ENCODE measurements at places on chromosomes 1 and 21.
A peak's percentile ranks its signal among the peaks of the same experiment; 100 is the strongest.

- no peak for DNase-seq
Observed at GRCh38 chr1:156936721-156937220, 16.3 kb downstream of the LRRC71 start.

DNA sequence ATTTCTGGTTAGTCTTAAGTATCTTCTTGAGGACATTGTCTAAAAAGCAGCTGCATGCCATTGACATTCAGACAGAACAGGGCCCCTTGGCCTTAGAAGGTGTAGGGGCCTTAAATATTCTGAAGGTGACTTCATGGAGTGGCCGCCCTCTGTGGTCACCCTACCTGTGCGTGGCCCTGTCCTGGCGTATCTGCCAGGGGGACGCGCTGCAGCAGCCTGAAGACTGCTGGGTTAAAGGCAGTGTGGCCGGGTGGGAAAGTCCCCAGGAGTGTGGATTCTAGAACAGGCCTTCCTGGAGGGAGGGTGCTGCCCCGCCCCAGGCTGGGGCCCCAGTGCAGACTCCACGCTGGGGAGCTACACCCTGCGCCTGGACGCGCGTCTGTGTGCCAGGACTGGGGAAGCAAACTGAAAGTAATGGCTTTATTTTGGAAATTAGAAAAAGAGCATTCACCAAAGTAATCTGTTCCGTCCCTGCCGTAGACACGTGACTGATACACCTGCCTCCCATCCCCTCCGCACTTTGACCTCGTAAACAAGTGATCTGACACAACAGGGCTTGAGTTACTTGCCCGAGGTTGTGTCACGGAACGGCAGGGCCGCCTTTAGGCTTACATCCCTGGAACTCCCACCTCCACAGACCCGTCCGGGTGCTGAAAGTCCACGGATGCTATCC lies 1.8 kb downstream of the AGPAT3 start:
- DNase-seq = no peak

GRCh38 chr1:183121609-183122008 lies 64.5 kb upstream of the LAMC2 start:
- no peak for DNase-seq

GRCh38 chr21:44872649-44873355 lies 688 bp downstream of the PTTG1IP start:
- peak; percentile 23 for DNase-seq

DNA sequence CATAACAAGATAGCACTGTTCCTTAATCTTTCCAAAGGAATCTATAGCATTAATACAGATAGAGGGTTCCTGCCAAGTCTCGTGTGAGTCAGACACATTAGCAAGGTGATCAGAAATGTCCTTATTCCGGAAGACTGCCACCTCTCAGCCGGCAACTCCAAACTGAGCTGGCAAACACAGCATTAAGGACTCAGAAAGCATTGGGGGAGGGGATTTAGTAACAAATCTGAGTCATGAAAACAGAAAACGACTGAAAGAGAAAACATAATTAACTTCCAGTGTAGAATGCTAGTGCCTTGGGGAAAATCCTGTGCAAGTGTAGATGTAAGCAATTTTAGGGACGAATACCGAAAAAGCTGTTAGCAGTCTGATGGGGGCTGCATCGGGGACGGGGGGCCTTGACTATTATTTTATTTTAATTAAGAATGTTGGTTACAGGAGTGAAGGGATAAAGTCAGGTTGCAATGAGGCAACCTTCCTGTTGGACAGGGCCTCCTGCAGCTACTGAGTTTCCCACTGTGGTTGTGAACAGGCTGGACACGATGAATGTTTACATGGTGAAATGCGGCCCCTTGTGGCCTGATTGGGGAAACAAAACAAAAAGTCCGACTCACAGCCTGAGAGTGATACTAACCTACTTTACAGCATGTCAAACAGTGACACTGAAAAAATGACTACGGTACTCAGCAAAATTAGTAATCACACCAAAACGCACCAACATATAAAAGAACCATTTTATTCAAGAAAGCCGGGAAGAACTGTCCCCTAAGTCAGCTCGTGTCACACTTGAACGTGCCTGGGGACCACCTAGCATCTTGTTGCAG lies 20.7 kb downstream of the MIS18A start:
- DNase-seq = peak; percentile 83

- peak; percentile 52 for DNase-seq
Observed at GRCh38 chr1:199855580-199855979, 171.9 kb upstream of the NR5A2 start.

DNA sequence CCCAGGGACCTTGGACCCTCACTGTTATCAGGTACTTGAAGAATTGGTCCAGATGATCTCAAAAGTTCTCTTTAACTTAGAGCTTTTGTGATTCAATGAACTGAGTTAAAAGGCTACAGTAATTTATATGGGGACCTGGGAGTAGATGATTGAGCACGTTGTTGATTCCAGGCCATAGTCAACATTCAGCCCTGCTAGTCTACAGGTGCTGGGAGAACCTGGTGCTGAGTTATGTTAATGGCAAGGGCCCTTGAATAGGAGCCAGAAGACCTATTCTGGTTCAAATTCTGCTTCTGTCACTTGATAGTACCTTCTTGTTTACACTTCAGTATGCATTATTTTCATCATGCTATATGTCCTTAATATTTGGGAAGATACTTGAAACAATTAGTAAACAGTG lies 11.2 kb downstream of the DYRK3 start:
- DNase-seq = no peak

DNA sequence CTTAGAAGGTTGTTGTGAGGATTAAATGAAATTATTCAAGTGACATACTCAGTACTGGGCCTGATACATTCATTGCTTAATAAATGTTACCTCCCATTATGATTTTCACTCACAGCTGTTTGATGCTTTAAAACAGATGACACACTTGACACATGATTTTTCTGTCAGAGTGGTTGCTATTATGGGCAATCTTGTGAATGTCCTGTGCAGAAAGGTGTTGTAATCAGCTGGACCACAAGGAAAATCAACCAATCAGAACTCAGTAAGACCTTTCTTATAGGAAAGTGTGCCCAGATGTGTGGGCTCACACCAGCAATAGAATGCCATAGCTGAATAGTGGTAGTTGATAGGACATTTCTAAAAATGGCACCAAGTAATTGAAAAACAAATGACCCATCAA lies 23.5 kb downstream of the GJA5 start:
- DNase-seq = no peak

DNA sequence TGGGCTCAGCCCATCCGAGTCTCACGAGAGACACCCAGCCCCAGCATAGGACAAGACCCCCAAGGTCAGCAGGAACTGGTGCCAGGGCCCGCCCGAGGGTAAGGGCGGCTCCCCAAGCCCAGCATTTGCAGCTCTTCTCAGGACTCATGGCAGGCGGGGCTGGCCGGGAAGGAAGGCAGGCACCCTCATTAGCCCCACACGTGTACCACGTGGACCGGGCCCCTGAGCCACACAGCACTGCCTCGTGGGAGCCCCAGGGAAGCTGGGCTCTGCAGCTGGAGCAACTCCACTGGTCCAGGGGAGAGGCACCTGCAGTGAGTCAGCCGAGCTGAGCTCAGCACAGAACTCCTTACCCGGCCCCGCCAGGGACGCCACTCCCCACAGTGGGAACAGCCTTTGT lies 97.7 kb upstream of the IFFO2 start:
- no peak for DNase-seq

GRCh38 chr1:204296431-204296988 lies 63.2 kb downstream of the PLEKHA6 start:
- peak; percentile 42 for DNase-seq

DNA sequence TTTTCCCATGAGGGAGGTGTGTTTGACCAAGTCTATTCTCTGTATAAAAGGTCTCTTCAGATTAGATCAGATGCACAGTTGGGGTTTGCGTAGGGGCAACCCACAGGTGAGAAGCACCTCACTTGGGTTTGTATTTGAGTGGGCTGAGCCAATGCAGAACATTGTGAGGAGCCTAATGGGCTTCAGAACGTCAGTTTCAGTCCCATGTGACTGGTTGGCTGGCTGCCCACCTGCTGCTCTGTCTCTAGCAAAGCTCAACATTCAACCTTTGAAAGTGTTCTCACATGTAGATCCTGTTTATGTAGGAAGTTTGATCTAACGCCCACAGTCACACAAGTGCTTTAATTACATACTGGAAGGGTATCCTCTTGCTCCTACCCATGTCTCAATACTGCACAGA lies 105.5 kb downstream of the FASLG start:
- no peak for DNase-seq

DNA sequence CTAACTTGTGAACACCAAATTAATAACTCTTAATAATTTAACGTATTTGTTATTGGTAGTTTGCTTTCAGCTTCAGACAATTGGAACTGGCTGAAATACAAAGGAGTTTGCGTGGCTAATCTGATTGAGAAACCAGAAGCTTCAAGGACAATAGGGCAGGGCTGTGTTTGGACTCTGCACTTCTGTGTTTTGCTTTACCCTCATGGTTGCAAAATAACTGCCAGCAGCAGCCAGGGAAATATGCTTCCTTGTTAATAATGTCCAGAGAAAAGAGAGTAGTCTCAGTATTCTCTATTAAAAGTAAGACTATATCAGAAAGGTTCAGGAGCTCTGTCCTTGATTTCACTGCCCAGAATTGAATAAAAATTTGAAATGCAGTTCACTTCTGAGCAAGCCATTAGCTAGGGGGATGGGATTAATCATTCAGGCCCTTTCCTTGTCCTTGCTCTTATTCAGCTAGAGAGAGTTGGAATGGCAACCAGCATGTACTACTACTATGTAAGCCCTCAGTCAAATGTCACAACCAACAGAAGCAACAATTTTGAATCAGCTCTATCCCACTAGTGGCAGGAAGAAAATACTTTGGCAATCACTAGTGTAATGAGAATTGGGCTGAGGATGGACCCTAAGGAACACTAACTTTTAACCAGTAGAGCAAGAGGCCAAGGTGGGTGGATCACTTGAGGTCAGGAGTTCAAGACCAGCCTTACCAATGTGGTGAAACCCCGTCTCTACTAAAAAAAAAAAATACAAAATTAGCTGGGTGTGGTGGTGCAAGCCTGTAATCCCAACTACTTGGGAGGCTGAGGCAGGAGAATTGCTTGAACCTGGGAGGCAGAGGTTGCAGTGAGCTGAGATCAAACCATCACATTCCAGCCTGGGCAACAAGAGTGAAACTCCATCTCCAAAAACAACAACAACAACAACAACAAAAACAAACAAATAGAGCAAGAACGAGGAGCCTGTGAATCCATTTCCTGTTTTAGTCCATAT lies 76.8 kb downstream of the POU2F1 start:
- DNase-seq = peak; percentile 32

DNA sequence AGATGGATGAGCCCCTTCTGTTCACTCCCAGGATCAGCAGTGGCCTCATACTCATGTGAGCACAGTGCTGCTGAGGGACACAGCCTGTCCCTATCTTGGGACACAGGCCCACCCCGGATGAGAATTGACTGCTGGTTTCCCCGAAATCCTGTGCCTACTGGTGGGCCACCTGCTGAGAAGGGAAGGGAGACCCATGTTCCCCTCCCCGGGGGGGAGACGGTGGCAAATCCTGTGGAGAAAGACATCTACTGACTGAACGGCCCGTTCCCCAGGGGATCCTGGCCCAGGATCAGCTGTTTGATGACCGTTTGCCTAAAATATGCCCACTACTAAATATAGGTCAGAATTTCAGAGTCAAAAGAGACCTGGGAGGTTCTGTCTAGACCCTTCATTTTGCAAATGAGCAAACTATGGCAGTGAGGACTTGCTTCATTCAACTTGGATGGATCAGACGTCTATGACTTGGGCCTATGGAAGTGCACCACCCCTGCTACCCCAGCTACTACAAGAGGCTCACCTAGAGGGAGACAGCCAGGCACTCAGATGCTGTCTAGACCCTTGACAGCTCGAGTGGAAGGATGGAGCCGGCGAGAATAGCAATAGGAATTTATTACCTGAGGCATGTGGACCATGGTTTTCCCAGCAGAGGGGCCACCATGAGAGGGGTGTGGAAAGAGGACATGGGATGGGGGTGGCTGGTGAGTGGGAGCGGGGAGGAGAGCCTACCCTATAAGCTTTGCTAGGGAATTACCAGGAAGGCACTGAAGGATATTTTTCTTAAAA lies 15.6 kb upstream of the THEMIS2 start:
- no peak for DNase-seq

DNA sequence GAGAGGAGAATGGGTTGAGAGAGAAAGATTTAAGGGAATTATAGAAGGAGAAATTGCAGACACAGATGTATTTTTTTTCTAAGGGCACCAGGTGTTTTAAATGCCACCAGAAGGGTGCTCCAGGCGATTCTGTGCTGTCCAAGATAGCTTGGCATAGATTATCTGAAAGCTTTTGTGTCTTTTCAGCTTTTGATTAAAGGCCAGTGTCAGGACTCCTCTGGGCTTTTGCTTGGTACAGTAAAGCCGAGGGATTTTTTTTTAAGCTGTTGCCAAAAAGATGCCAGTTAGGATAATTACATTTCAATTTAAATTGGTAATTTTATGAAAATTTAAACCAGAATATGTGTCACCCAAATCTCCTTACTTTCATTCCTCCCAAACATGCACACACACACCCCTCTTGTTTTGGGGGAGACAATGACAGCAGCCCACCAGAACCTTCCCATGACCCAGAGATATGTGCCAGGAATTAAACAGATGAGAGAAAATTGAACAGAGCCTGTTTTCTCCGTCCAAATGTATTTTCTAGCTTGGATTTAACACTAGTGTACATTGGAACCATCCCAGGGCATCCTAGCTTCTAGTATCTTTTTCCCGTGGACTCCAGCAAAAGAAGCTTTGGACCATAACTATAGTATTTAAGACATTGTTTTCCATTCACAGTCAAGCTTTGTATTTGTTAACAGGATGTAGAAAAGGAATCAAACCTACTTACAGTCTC lies 670.7 kb upstream of the CXADR start:
- no peak for DNase-seq
